ENCODE measurements at places on chromosomes 3 and 15.

DNA sequence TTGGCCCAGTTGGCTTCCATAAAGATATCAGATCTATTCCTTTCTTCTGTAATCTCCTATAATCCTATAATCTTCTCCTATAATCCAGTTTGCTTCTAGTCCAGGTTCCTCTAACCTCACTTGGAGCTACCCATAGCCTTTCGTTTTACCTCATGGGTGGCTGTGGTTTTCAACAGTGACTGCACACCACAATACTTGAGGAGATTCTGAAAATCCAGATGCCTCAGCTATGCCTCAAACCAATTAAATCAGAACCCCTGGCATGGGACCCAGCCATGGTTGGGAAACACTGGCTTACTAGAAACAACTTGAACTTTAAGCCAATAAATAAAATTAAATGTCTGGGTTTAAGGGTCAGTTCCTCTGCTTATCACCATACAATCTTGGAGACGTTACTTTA, 86.1 kb upstream of the NTRK3 start:
- DNase-seq = no peak

DNA sequence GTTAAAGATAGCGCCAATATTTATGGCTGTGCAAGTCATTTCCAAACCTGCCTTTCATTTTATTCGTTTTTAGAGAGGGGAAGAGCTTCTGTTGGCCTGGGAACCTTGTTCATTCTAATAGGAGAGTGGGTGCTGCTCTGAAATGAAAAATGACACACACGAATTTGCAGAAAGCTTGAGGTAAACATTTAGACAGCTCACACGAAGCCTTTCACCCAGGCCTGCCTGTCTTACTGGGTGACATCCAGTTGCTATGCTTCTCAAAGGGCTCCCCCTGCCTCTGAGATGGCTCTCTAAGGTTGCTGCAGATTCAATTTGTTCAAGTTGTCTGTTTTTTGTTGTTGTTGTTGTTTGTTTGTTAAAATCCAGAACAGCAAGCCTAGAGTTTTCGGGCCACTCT, 18.2 kb downstream of the PEX5L start:
- no peak for DNase-seq

GRCh38 chr15:47443839-47444238, 273.5 kb upstream of the SEMA6D start:
- no peak for DNase-seq

- no peak for DNase-seq
Observed at GRCh38 chr3:139292192-139292591, 51.6 kb upstream of the MRPS22 start.

DNA sequence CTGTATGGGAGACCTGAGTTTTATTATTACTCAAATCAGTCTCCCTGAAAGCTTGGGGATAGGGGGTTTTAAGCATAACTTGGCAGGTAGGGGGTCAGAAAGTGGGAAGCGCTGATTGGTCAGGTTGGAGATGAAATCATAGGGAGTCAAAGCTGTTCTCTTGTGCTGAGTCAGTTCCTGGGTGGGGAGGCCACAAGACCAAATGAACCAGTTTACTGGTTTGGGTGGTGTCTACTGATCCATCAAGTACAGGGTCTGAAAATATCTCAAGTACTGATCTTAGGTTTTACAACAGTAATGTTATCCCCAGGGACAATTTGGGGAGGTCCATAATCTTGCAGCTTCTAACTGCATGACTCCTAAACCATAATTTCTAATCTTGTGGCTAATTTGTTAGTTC, 17.8 kb upstream of the IQCF6 start:
- no peak for DNase-seq

DNA sequence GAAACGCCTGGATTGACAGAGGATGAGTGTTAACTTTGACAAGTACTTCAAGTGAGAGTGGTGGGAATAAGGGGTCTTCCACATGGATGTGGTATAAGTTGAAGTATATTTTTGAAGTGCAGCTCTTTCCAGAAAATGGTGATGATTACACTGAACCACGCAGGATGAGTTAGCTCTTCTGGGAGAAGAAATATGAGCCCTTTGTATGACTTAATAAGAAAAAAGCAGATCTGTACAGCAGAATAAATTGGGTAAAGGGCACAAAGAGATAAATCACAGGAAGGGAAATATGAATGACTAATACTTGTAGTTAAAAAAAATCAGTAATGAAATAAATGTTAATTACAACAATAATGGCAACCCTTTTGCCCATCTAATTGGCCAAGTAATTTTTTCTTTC, 1.3 kb downstream of the CCR3 start:
- no peak for DNase-seq

DNA sequence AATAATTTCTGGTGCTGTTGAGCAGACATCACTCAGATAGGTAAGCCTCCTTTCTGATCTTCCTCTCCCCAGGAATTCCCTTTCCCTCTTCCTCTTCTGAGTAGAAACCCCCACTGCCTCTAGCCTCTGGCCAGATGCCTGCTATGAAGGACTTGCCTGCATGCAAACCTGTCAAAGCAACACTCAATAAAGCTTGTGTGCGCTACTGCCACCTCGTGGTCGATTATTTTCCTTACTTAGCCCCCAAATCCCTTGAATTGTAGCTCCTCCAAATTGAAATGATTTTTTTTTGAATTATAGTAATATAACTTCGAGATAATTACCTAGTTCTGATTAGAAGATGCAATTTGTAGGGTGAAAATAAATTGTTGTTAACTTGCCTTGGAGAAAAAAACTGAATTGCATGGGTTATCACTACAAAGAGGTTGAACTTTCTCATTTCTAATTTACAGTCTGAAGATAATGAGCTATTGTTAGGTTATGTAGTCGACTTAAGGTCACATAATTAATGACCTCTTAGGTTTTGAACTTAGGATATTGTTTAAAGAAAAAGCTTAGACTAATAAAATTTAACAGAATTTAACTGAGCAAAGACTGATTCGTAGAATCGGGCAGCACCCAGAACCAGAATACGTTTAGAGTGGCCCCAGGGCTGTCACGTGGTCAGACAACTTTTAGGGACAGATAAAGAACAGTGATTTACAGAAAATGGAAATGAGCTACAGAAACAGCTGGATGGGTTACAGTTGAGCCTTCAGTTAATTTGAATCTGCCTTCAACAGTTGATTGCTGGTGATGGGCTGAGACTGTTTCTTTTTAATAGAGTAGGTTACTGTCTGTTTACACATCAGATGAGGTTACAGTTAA, 269.3 kb downstream of the ARPP21 start:
- peak; percentile 32 for DNase-seq

GRCh38 chr3:139934613-139935015, 371 bp upstream of the CLSTN2 start:
- no peak for DNase-seq

All from naive B cell (primary cell).